ENCODE measurements at places on chromosomes 7 and 10. TPM values are rescaled to one million over a fixed set of nuclear protein-coding genes. Genes with fewer than 3 reads are reported as not detected.

The SUPV3L1 gene
- 35.7 TPM for total RNA-seq

The ZPBP gene
- total RNA-seq, result not detected

The ACBD7 gene
- total RNA-seq, result 4.5 TPM

The SEMA3D gene
- total RNA-seq, result 13.4 TPM

The TMEM225B gene
- total RNA-seq, result 0.55 TPM

The ADCK2 gene
- 25.5 TPM for total RNA-seq

The GRM3 gene
- not detected for total RNA-seq

The OR2A1 gene
- total RNA-seq, result not detected

The HOXA9 gene
- 8.6 TPM for total RNA-seq

The BTBD16 gene
- not detected for total RNA-seq

The PGAM2 gene
- total RNA-seq, result 0.33 TPM

The NRCAM gene
- 0.62 TPM for total RNA-seq

The MEIG1 gene
- total RNA-seq, result not detected

The GTF2IRD1 gene
- total RNA-seq, result 31.1 TPM

Measured in uterine smooth muscle cell (primary cell).